Hematopoietic multipotent progenitor cell treated with erythropoietin and hydrocortisone succinate and interleukin-3 and kit ligand, for 4 days (in vitro differentiated cells): ENCODE measurements at places on chromosomes 11 and 22.
A peak's percentile ranks its signal among the peaks of the same experiment; 100 is the strongest.

DNA sequence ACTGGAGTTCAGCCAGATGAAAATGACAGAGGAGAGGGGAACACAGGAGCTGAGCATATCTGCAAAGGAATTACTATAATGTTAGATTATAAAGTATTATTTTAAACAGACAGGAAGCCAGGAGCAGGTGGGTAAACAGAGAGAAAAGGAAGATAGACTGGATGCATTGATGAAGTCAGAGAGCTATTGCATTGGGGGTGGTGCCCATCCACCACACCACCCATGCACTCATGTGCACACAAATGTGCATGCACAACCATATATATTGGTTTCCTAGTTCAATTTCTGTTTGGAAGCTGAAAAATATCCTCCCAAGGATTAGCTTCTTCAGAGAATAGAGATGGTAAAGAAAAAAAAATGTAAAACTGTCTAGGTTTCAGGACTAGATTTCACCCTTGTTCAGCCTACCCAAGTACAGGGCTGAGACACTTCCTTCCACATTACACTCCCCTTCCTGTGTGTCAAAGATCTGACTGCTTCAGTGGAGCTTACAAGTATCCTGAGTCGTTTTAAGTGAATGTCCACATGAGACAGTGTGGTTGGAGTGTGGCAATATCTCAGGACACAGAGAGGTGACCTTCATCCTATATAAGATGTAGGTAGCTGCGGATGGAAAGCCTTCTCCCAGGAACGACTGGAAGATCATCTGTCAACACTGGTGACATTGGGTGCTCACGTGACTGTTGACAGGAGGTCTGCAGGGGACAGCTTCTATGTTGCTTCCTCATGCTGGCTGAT lies 12.2 kb upstream of the SMPD1 start:
- DNase-seq = peak; percentile 46

DNA sequence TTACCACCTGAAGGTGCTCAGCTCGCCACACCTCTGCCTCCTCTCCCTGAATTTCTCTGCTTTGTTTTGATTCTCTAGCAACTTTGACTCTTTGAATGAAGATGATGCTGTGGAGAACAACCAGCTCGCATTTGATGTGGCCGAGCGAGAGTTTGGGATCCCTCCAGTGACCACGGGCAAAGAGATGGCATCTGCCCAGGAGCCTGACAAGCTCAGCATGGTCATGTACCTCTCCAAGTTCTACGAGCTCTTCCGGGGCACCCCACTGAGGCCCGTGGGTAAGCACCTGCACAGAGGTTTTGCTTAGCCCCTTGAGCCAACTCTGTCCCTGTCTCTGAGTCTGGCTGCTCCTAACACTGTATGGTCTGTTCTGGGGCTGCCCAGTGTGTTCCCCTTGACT lies 115.7 kb downstream of the MICAL2 start:
- DNase-seq = no peak

GRCh38 chr11:61494381-61494961 lies 14.1 kb upstream of the LRRC10B start:
- DNase-seq = no peak

DNA sequence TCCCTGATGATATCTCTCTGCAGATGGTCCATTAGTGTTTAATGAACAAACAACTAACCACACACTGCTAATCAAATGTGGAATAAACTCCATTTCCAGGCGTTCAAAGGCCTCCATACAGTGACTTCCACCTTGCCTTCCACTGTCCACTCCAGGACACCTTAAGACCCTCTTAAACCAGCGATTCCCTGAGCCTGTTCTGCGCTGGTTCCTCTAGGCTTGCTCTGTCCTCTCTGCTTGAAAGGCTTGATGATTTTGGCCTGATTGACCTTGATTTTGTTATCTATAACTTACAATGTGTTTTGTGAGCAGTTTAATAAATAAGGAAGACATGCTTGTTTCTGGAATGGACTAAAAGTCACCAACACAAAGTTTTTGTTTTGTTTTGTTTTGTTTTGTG lies 12.0 kb downstream of the OVCH2 start:
- no peak for DNase-seq

- no peak for DNase-seq
Measured at GRCh38 chr22:46430961-46431838, 95.7 kb downstream of the TRMU start.

GRCh38 chr11:1218788-1219445 lies 3.9 kb upstream of the MUC5B start:
- DNase-seq = no peak

DNA sequence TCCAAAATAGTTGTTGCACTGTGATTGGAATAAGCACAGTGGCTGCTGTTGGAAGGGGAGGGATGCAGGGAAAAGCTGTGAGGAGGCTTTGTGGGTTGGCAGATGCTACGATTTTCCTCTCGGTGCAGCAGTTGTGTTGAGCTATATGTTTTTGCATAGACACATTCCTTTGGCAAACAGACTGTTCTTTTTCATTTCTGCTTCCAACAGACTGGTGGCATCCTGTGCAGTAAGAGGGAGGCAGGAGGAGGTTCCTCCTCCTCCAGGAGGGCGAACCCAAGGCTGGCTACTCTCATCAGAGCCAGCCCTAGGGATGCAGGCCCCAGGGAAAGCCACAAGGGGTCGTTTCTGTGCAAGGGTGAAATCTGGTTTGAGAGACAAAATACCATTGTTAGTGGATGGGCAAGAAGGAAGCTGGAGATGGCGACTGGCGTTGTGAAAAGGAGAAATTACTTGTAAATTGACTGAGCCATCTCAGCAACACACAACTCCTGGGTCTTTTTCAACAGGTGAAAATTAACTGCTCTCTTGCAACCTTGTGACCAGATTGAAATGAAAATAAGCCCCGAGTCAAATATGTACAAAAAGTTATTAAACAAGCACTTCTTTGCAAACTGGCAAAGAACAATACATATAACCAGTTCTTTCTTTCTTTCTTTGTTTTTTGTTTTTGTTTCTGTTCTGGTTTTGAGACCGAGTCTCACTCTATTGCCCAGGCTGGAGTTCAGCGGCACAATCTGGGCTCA lies 26.5 kb upstream of the UBASH3B start:
- DNase-seq = peak; percentile 89

DNA sequence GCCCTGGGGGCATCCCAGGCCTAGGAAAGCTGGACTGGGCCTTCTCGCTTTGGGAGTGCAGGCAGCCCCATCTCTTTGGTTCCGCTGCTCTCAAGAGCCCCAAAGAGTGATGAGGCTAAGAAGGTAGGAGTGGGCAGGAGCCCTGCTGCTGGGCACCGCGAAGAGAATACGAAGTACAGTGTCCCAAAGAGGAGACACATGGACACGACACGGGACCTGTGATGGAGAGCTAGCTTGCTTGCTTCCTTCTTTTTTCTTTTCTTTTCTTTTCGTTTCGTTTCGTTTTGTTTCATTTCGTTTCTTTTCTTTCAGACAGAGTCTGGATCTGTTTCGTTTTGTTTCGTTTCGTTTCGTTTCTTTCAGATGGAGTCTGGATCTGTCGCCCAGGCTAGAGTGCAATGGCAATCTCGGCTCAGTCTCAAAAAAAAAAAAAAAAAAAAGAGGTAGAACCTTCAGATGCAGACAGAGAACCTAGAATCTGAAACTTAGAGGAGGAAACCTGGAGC lies 10.6 kb downstream of the MGAT3 start:
- no peak for DNase-seq

DNA sequence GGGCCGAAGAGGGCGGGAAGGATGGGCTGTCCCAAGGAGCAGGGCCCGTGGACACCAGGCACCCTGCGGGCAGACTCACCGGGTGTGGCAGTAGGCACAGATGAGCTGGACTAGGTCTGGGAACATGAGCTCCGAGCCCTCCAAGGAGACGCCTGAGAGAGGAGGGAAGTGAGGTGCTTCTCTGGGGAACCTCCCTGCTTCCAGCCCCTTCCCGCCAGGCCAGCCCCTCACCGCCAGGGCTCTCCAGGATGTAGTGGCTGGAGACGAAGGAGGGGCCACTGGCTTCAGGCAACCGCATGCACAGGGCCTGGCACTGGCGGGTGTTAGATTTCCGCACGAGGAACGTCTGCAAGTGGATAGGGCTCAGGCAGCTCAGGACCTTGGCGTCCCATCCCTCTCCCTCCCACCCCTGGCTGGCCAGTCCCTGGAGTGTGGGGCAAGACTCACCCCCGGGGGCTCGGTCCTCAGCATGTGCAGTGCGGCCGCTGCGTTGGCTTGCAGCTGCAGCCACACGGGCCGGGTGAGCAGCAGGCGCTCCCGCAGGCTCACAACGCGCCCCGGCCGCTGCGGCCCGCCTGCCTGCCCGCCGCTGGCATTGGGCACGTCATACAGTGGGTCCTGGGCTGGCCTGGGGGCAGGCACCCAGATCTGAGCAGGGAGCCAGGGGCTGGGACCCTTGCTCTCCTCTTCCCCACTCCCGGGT lies 552 bp downstream of the RIN1 start:
- peak; percentile 48 for DNase-seq

GRCh38 chr11:108803776-108804175 lies 138.9 kb downstream of the DDX10 start:
- no peak for DNase-seq

- no peak for DNase-seq
Measured at GRCh38 chr22:22716136-22716665, 71.8 kb downstream of the GGTLC2 start.

DNA sequence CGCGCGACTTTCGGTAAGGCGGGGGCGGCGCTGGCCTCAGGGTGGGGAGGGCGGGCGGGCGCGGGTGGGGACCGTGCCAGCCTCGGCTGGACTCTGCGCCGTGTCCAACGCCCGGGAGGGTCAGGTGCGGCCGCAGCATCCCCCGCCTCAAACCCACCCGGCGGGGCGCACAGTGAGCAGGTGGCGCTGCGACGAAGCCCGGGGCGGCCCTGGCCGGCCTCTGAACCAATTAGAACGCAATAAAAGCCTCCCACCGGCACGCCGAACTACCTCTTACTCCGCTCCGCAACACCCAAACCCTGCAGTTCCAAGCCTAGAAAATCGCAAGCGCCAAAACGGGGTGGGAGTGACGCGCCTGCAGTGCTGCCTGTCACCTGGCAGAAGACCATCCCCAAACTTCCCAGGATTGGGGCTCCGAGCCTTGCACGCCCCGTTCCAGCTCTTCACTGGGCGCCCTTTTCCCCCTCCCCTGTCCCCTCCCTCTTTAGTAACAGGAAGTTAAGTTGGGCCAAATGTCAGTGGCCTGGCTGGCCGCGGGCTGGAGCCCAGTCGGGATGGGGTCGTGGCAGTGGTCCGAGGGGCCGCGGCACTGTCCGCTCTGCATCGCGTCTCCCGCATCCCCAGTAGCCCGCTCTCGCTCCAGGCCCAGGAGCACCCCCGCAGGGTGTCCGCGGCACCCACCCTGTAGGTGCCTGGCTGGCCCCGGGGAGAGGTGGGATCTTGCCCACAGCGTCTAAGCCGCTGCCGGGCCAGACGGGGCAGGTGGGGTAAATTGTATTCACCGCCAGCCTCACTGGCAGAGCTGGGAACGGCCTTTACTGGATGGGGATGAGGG lies 541 bp downstream of the MICAL2 start:
- DNase-seq = peak; percentile 69

GRCh38 chr11:11211186-11211585 lies 141.9 kb downstream of the CSNK2A3 start:
- no peak for DNase-seq

DNA sequence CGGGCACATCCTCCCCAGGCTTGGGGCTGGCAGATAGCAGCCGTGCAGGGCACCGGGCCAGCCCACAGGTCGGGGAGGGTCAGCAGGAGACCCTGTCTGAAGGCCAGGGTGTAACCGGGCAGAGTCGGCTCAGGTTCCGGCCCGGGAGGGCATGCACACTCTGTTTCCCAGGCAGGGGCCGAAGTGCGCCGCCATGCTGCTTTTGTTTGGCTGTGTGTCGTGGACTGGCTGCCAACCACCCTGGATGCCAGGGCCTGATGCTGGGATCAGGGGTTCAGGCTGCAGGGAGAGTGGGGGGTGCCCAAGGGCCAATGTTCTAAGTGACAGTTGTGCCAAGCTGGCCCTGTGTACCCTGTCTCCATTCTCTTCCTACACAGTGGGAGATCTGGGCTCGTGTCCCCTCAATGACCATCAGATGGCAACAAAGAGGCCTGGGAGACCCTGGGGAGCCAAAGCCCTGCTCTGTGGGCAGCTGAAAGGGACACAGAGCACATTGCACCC lies 120.9 kb upstream of the B3GAT1 start:
- no peak for DNase-seq
